Muscle of leg (tissue), 16 donors: ENCODE measurements at places on chromosomes 5 and 9.

DNA sequence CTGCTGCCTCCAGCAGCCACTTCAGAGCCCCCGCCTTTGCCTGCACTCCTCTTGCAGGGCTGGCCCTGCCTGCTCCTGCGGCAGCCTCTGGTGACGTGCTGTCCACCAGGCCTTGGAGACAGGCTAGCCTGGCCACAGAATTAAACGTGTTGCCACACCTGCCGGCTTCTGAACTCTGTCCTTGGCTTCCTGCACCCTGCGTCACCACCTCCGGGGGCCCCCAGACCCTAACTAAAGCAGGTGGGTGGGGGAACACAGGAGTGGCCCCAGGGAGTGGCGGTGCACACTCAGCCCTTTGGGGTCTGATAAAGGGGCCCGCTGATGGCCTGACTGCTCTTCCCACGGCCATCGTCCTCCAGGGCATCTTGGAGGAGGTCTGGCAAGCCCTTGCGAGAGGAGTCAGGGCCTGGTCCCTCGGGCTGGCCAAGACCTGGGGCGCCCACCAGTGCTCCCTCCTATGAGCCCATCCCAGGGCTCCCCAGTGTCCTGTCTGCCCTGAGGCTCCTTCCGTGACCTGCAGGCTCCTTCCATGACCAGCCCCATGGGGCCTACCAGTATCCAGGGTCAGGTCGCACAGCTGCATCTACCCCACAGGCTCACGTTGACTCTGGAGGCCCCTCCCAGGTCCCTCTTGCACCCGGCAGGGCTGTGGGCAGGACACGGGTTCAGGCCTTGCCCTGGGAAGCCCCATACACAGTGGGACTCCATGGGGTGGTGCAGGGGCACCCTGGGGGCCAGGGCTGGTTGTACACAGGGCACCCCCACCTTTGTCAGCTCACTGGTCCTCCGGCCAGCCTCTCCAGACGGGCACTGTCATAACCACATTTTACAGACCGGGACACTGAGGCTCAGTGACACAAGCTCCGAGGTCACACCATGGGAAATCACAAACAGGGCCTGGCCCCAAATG, 1.0 kb upstream of the MAMDC4 start:
- DNase-seq = peak; percentile 27

DNA sequence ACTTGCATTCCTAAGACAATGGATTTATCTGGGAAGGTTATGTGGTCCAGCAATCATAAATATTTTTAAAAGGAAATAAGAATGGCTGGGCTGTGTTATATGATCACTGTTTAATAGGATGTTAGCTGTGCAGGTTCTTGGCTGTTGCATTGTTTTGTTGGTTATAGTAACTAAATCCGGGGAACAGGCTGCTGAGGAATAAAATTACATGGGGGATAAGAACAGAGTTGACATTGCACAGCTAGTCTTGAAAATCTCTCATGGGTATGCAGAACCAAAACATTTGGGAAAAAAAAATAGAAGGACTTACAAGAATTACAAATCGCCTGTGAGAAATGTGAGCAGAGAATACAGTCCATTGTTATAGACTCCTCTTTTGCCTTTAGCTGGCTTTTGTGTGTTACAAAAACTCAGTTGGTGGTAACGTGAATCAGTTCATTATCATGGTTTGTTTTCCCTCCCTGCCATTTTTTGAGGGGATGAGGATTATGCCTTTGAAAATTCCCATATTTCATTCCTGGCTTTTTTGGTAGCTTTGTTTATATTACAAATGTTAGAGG, 375.3 kb upstream of the DAB2 start:
- peak; percentile 44 for DNase-seq

DNA sequence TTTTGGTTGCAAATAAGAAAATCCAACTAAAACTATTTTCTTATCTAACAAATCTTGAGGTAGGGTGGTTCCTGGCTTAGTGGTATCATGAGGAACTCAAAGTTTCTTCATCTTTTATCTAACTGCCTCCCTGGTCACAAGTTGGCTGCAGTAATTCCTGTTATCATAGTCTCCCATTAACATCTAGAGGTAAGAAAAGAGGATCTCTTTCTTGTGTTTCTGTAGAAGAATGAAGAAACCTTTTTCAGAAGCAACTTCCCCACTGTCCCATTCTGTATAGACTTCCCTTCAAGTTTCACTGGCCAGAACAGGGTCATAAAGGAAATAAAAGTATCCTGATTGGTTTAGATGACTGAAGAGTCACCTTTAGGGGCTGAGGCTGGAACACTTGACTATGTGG, 81.8 kb upstream of the ELL2 start:
- no peak for DNase-seq

GRCh38 chr5:137220523-137220927, 278.6 kb downstream of the SPOCK1 start:
- DNase-seq = no peak

GRCh38 chr5:44486591-44486990, 97.4 kb upstream of the FGF10 start:
- DNase-seq = peak; percentile 72

- DNase-seq = no peak
These were observed 119.6 kb upstream of the IL12B start for GRCh38 chr5:159449925-159450324.

GRCh38 chr5:96080557-96080956, 118.9 kb upstream of the ELL2 start:
- DNase-seq = no peak

DNA sequence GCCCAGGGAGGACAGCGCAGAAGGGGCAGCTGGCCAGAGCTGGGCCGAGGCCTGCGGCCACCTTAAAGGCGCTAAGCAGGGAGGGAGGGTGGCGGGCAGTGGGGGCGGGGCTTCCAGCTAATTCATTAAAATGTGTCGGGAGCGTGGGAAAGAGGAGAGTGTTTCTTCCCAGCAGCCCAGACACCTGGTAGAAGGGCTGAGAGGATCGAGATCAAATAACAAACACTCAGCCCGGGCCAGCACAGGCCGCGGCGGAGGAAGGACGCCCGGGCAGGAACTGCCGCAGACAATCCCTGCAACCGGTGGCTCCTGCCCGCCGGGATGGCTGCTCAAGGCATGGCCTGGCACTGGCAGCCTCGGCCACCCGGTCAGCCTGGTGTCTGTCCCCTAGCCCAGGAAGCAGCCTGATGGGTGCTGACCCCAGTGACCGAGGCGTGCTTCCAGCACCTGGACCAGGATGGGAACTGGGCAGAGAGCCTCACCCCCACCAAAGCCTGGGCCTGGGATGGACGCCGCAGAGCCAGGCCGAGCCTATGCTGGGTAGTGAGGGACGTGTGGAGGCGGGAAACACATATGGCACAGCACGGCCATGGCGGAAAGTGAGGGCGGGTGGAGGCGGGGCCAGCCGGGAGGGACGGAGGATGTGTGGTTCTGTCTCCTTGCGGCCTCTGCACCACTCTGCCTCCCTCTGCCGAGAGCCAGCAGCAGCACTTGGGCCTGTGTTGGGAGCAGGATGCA, 3.2 kb upstream of the NRARP start:
- peak; percentile 72 for DNase-seq

GRCh38 chr9:33143241-33143661, 23.9 kb downstream of the B4GALT1 start:
- DNase-seq = no peak
